ENCODE measurements at places on chromosomes 12 and 14.

DNA sequence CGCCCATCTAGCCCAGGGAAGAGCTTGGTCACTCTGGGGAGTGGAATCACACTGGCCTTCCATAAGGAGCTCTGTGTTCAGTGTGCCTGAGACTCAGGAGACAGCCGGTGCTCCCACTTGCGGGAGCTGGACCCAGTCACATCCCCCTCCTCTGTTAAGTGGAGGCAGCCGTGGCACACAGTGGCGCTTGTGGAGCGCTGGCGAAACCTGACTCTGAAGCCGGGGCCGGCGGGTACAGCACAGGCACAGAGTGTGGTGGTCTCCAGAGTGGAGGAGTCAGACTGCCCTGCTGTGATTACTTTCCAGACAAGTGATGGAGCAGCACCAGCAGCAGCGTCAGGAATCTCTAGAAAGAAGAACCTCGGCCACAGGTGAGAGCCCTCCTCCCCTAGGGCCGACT lies 33.0 kb downstream of the DEGS2 start:
- DNase-seq = no peak

GRCh38 chr14:68955164-68955850 lies 23.8 kb downstream of the ACTN1 start:
- DNase-seq = peak; percentile 63

- DNase-seq = peak; percentile 27
Observed at GRCh38 chr12:121400332-121401139, 618 bp downstream of the RNF34 start.

DNA sequence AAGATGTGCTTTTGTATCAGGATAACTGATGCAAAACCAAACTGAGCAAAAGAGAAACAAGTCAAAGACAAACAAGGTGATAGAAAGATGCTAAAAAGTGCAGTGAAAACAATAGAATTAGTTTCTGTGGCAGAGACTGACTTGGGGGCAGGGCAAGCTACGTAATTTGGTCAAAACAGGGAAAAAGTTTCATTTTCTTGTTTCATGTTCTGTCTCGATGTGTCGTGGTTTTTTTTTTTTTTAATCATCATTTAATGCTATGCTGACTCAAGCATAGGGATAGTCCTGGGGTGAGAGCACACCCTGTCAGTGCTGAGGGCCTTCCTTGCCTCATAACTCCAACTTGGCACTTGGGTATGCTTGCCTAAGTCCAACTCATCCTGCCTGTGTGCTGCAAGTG lies 144.1 kb upstream of the PTPRQ start:
- no peak for DNase-seq

DNA sequence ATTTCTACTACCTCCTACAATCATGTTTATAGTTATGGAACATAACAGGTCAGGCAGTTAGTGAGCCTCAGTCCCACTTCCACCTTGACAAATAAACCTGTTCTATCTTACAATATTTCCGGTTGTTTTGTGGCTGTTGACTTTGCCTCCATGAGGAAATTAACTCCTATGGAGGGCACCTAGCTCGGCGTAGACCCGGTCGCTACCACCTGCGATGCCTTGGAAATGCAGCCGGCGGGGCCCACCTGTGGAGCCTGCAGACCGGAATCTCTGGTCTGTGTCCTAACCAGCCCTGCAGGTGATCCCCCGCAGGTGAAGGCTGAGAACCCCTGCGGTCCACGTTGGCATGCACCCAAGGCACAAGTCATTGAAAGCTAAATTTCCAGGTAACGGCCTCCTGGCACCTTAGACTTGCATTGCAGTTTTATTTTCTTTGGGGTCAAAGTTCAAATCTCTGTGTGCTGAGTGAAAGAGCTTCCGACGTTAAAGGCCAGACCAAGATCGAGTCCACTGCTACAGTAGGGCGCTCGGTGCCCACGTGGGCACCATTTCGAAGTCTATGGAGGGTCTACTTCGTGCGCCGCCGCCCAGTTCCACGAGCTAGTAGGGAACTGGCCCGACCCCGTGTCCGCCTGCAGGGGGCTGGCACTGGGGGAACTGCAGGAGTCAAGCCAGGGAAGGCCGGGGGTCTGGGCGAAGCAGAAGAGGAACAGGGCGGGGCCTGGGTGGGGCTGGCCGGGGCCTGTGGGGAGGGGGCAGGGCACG lies 782 bp upstream of the PIWIL1 start:
- no peak for DNase-seq

GRCh38 chr12:67942724-67943123 lies 46.5 kb upstream of the IFNG-AS1 start:
- peak; percentile 15 for DNase-seq

- DNase-seq = no peak
Observed at GRCh38 chr14:23926543-23926942, 27.0 kb upstream of the DHRS4 start.

- DNase-seq = no peak
Observed at GRCh38 chr14:70595443-70596185, 4.8 kb downstream of the MED6 start.

Data from RPMI7951 (cell line).